ENCODE measurements at places on chromosomes 12 and 14.

GRCh38 chr12:69425417-69425816 is 44.8 kb upstream of the FRS2 start:
- no peak for DNase-seq

- DNase-seq: peak; percentile 35
Observed at GRCh38 chr14:50001999-50002925, 109.4 kb downstream of the ARF6 start.

GRCh38 chr12:55641595-55641994 is 4.9 kb downstream of the OR10P1 start:
- DNase-seq: no peak

DNA sequence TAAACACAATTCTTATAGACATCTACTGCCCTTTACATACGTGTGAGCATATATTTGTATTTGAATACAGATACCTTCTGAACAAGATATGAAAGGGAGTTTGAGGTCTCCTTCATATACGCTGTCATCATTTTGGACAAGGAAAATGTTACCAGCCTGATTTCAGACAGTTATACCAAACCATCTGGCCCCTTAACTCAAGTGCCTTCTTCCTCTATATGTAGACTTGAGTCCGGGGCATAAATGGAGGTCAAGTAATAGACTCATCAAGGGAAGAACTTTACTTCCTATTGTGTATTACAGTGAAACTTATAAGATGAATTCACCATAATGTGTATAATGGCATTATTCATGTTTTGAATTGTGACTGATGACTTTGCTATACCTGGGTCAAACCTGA is 52.2 kb downstream of the FAR2 start:
- no peak for DNase-seq

- no peak for DNase-seq
Observed at GRCh38 chr12:41897593-41897992, 247.1 kb downstream of the GXYLT1 start.

GRCh38 chr12:24198070-24198469 is 248.6 kb upstream of the SOX5 start:
- DNase-seq: no peak

DNA sequence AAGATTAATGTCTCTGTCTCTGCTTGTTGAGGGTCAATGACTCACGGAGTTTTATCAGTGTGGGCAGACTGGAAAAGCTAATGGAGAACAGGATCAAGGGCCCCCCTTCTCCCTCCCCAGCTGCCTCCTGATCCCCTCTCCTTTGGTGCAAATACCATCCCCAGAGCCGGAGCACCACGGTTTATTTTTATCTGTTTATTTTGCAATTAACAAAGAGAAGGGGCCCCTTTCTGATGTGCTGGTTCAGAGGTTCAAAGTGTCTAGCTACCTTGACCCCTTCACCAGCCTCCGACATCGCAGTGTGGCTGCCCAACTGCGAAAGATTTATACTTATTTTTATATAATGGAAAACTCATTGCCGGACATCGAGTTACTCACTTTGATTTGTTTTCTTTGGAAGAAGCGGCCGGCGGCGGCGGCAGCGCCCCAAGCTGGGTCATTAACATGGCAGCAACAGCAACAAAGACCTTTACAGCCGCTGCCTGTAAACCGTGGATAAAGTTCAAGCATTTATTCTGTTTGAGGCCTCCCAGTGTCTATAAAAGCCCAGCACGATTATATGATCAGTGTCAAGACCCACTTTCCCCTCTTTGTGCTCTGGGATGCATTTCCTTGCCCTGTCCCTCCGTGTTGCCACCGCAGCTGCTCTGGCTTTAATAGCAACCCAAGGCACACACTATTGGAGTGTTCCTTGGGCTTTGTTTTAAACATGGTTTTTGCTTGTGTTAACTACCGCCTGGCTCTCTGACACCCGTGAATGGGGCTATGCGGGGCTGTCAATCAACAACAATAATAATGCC is 47.4 kb upstream of the PARP11 start:
- no peak for DNase-seq

- no peak for DNase-seq
Observed at GRCh38 chr14:34616360-34616759, 13.6 kb downstream of the SNX6 start.

DNA sequence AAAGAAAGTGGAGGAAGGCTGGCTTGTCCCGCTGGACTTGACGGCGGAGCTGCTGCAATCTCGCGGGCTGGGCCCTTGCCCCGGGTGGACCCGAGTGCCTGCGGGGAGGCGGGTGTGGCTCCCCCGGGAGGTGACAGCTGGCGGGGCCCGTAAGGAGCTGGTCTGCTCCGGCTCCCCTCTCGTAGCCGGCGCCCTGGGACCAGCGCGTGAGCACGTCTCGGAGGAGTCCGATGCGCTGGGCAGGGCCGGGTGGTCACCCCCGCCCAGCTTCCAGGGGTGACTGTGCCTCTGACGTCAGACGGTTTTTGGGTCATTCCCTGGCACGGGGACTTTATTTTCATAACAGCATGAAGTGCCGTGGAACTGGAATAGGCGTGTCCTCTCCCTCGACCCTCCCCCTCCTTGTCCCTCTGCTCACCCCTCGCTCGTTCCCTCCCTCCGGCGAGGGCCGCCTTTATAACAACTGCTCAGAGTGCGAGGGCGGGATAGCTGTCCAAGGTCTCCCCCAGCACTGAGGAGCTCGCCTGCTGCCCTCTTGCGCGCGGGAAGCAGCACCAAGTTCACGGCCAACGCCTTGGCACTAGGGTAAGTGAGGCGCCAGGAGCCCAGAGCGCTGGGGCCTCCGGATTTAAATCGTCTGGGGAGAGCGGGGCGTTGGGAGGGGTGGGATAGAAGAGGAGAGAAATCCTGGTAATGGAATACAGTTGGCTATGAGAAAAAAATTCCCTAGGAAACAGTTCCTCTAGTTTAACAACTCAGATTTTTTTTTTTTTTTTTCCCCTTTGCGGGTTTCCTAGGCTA is at the start of gene GPRC5A:
GPRC5A (plus strand) TSS at position 483 of the 801 bp plus-strand sequence. CDS start 16,688 bp downstream, outside the sequence.
- peak; percentile 10 for DNase-seq

- DNase-seq: no peak
Observed at GRCh38 chr14:52545584-52546317, 6.6 kb downstream of the TXNDC16 start.

DNA sequence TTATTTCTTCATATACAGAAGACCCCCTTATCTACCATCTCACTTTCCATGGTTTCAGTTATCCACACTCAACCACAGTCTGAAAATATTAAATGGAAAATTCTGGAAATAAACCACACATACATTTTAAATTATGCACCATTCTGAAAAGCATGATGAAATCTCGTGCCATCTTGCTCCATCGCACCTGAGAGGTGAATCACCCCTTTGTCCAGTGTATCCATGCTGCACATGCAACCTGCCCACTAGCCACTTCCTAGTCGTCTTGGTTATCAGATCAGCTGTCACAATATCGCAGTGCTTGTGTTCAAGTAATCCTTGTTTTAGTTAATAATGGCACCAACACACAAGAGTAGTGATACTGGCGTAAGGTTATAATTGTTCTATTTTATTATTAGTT is 145.7 kb downstream of the C12orf42 start:
- no peak for DNase-seq

DNA sequence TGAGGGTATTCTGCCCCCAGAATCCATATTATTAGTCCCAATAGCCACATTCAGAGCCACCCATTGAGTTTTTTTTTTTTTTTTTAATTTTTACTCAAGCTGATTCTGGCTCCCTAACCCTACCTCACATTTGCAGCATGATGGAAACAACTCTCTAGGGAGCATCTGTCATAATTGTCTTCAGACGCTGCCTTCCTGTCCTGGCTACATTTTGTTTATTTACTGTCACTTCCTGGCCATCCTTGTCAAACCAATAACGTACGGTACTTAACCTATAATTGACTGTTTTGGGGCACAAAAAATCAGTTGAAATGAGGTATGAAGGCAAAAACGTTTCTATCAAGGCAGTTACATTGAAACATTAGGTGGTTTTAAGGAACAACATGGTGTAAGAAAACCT is 2.1 kb downstream of the GLIPR1 start:
- DNase-seq: no peak

Data from activated T-cell treated with anti-CD3 and anti-CD28 coated beads for 1 hour (primary cell).